ENCODE measurements at places on chromosomes 6 and 20.

- DNase-seq = peak; percentile 53
Observed at GRCh38 chr6:1624851-1625781, 15.4 kb downstream of the FOXC1 start.

- DNase-seq = no peak
Observed at GRCh38 chr6:163802267-163802666, 387.7 kb downstream of the QKI start.

GRCh38 chr6:24959319-24959718 is 23.6 kb upstream of the RIPOR2 start:
- DNase-seq = no peak

- DNase-seq = no peak
Observed at GRCh38 chr20:35251613-35251940, 25.1 kb downstream of the MMP24 start.

DNA sequence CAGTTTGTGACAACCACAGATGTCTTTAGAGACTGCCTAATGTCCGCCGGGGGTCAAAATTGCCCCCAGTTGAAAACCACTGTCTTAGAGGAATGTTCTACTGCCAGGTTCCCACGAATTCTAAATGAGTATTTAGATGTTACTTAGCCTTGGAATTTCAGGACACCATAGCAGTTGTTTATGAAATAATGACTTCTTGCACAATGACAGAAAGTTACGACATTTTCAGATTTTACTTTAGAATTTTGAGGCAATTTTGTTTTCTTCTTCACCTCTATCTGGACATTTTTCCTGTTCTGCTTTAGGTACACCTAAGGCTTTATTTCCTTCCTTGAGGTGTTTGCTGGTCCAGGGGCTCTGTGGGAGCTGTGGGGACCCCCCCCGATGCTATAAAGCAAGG is 83.4 kb downstream of the CCDC170 start:
- DNase-seq = no peak

GRCh38 chr6:146397638-146398037 is 146.0 kb upstream of the RAB32 start:
- DNase-seq = no peak

- peak; percentile 72 for DNase-seq
Observed at GRCh38 chr6:34657307-34657978, 39.1 kb downstream of the ILRUN start.

GRCh38 chr20:24622856-24623255 is 153.4 kb downstream of the SYNDIG1 start:
- DNase-seq = no peak

DNA sequence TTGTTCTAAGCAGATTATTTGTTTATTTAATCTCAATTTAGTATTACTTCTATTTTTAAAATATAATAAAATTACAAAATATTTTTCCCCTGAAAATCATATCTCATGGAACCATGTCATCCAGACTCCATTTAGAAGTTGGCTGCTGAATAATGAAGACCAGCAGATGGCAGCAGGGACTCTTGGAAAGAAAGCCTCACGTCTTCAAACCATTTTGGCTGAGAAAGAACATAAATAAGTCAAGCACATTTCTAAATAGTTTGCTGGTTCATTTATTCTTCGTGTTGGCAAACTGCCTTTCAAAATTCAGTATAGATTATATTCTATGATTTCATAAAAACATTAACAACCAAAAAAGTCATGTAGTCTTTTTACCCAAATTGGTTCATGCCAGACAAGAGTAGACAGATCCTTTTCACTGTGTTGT is 71.7 kb downstream of the RCAN2 start:
- peak; percentile 60 for DNase-seq

DNA sequence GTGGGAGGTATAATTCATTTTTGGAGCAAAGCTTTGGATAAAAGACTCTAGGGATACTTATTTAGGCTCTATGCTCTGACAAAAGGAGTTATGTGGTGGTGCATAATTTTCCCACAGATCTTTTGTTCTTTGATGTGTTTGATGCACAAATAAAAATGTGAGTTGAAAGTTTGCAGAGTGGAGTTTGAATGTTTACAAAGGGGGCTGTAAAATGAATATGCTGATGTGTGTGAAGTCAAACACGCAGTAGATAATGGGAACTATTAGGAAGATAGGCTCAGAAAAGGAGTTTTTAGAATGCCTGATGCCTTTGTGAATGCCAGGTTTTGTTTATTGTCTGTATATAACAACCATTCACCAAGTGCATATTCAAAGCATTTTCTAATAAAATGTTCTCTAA is 545.0 kb upstream of the EPHA7 start:
- no peak for DNase-seq

DNA sequence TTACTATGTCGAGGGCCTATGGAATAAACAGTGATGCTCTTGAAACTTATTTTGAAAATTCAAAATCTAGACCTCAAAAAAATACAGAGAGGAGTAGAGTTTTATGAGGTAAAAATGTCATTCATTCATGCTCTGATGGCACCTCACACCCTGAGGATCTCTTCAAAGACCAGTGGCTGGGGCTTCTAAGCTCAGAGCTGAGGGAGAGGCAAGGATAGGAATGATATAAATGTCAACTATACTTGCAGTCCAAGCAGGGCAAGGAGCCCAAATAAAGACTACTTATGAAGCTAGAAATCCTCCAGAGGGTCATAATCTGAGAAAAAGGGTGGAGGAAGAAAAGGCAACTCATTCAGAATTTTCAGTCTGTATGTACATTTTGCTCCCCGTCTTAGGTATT is 136.7 kb upstream of the CARMIL1 start:
- no peak for DNase-seq

GRCh38 chr6:169112483-169113320 is 140.9 kb downstream of the THBS2 start:
- no peak for DNase-seq

GRCh38 chr20:56722042-56722441 is 92.9 kb downstream of the TFAP2C start:
- no peak for DNase-seq

- DNase-seq = peak; percentile 63
Observed at GRCh38 chr6:32700391-32701040, 34.1 kb upstream of the HLA-DQB1 start.

DNA sequence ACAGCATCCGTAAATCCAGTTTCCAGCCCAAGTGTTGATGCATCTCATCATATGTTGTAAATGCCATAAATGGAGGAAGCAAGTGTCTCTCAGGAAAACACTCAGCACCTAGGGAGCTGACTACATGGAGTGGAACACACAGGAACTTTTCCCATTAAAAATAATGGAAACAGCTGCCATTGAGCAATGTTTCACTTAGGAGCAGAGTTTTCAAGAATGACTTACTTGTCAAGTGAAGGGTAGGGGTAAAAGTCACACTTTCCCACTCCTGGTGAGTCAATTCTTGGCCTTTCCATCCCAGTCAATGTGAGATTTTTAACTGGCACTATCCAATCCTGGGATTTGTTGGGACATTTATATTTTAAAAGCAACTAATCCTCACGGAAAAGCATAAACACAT is 119.4 kb upstream of the ASF1A start:
- DNase-seq = no peak

DNA sequence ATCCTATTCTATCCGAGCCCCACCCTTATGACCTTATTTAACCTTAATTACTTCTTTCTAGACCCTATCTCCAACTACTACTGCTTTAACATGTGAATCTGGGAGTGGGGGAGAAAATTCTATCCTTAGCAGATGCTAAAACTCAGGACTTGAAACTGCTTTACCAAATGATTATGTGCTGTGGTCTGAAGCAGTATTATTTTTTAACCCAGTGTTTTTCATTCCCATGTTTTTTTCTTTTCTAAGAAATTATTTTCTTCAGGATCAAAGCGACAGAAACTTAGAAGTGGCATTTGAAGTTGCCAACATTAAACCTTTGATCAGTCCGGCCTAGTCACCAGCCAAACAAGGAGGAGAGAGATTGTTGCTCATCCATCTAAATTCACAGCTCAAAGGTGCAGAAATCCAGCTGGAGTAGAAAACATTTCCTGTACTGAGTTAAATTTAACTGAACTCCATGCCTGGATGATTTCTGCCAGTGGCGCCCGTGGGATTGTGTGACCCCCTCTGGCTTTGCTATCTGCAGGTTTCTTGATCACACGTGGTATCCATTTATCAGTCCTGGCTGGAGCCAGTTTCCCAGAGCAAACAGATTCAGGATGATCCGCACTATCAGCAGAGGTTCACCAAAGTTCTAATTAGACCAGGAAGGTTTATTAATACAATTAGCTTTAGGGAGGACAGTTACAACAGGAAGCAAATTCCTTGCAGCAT is 300.5 kb downstream of the PLCB1 start:
- no peak for DNase-seq

DNA sequence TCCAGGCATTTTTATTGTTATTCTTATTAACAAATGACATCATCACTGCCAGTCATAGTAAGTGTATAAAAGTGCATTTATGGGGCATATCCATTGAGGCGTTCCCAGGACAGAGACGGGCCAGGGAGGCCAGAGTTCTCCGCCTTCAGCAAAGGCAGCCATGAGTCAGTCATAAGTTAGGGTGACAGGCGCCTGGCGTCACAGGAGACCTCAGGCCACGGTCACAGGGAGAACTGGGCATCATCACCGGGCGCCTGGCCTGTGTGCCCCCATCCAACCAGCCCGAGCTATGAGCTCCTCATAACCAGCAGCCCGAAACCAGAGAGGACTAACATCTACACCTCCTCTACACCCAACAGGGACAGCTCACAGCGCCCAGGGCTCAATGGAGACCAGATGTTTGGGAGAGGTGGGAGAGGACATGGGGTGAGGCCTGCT is 259.2 kb downstream of the DLL1 start:
- DNase-seq = no peak

DNA sequence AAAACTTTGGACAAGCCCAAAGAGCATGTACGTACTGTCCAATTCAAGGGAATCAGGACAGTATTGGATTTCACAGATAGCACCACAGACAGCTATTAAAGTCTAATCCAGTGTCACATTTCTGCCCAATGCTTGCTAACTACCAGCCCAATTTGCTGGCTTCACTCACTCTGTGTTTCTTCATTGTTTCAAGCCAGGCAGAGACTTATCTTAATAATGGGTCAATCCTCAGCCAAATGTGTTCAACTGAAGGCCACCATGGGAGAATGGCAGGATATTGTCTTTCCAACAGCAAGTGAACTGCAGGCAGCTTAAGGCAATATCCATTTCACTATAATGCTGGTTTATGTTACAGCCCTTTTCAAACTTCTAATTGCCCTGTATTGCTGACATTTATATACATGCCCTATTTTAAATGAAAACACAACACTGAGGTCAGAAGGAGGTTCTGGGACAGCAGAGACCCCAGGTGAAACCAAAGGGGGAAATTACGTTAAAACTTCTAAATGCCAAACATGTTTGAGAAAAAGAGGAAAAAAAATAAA is 142.1 kb upstream of the RSPO3 start:
- DNase-seq = no peak

GRCh38 chr6:118617417-118617816 is 34.0 kb downstream of the CEP85L start:
- no peak for DNase-seq

GRCh38 chr6:9467741-9468140 is 947.1 kb downstream of the TFAP2A start:
- DNase-seq = no peak

GRCh38 chr6:139941826-139942225 is 567.4 kb upstream of the CITED2 start:
- DNase-seq = no peak

- DNase-seq = no peak
Observed at GRCh38 chr6:32840604-32841246, 2.2 kb upstream of the TAP2 start.

- DNase-seq = no peak
Observed at GRCh38 chr6:162100096-162100495, 627.5 kb downstream of the PRKN start.

DNA sequence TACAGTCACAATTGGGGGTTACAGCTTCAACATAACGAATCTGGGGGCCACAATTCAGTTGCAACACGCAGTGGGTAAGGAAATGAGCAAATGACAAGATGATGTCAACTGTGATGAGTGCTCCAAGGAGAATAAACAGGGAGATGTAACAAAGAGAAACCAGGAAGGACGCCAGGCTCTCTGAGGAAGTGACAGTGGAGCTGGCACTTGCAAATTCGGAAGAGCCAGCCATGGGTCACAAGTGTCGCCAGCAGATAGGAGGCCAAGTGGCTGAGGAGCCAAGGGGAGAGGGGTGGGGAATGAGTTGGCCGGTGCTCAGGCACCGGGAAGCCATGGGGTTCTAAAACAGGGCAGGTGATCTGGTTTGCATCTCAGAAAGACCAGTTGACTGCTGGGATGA is 136.4 kb downstream of the EYA2 start:
- no peak for DNase-seq

GRCh38 chr20:37920679-37921322 is 17.9 kb downstream of the VSTM2L start:
- DNase-seq = no peak

GRCh38 chr6:143093290-143093689 is 32.6 kb downstream of the AIG1 start:
- no peak for DNase-seq

DNA sequence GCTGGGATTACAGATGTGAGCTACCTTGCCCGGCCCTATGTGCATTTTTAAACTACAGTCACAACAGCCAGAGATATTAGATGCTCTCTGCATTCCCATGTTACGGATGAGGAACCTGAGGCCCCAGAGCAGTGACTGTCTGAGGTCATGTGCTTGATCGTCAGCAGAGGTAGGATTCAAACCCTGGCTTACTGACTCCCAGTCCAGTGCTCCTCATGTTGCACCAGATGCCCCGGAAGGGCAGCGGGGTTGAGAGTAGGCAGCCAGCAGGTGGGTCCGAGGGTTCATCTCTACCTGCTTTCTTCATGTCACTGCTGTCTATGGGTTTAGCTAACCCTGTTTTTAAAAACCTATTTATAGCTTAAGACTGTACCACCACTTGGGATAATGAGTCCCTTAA is 9.3 kb upstream of the ZNF335 start:
- no peak for DNase-seq

- DNase-seq = no peak
Observed at GRCh38 chr6:31609519-31610406, 5.3 kb upstream of the AIF1 start.

GRCh38 chr6:147441751-147442150 is 66.7 kb upstream of the SAMD5 start:
- no peak for DNase-seq

- DNase-seq = no peak
Observed at GRCh38 chr20:57076152-57076652, 190.2 kb downstream of the BMP7 start.

GRCh38 chr6:167424060-167424673 is 99.3 kb downstream of the TTLL2 start:
- DNase-seq = no peak

GRCh38 chr20:57394121-57395082 is 3.2 kb downstream of the RBM38 start:
- no peak for DNase-seq

- DNase-seq = no peak
Observed at GRCh38 chr20:45300961-45301360, 5.7 kb upstream of the RBPJL start.

GRCh38 chr6:46676604-46677313 is 10.9 kb upstream of the TDRD6 start:
- DNase-seq = no peak

- DNase-seq = no peak
Observed at GRCh38 chr6:127186889-127187288, 68.4 kb downstream of the RSPO3 start.

DNA sequence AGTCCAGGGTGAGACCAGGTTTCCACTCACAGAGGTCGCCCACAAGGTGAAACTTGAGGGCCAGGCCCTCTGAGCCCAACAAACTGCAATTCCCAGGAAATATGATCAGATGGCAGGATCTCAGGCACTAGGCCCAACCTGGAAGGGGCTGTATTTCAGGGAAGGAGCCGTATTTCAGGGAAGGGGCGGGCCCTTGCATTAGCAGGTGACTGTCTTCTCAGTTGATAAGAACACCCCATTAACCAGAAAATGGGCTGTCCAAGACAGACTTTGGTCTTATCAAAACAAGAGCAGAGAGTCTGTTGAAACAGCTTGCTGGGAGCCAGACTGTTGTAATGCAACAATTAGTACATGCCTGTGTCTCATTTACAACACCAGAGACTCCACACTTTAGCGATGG is 10.9 kb upstream of the BNIP5 start:
- no peak for DNase-seq

All from right hindlimb (tissue), 1 donor.